ENCODE measurements at places on chromosomes 7 and 10.

- DNase-seq, result no peak
Observed at GRCh38 chr10:109898666-109899355, 24.5 kb downstream of the XPNPEP1 start.

DNA sequence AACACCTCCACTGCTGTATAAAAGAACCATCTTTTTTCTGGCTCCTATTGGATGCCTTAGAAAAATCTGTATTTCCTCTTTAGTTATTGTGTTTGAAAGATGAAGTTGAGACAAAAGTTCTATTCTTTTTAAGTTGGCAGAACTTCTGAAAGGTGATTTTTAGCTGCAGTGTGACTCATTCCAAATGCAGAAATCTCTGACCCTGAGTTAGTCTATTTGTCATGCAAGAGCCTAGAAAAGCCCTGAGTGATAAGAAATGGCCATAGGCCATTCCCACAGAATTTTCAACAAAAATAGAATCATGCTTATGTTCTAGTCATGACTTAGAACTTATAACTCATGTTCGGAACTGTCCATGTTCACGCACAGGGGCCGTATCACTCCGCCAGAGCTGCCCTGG lies 89.1 kb downstream of the EGFR start:
- no peak for DNase-seq

DNA sequence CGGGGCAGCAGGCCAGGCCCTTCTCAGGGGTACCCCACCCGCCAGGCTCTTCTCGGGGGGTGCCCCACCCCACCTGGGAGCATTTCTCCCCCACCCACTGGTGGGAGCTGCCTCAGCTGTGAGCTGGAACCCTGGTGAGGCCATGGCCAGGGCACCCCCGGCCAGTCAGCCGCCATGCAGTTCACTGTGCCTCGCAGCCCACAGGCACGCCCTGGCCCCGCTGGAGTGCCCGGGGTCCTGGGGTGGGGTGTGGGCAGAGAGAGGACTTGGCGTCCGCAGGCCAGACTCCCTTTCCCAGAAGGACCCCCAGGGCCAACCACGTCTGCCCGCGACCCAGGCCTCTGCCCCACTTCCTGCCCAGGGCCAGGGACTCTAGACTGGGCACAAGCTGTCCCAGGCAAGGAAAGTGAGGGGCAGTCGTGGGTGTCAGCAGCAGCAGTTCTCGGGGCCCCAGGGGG lies 13.1 kb downstream of the DPYSL4 start:
- no peak for DNase-seq

DNA sequence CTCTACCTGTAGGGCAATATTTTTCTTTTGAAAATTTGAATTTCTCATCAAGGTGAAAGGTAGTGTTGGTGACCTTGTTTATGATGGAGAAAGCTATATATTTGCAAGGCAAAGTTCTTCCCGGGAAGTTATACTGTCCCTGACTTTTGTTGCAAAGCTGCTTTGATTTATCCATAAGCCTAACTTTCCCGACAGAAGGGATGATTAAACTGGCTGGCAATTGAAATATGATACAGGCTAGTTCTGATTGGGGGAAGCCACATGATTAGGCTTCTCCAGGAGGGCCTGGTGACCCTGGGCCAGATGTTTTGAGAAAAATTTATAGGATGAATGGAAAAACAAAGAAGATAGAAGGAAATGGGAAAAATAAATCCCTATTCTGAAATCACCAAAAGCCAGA lies 215.5 kb downstream of the ACTR3B start:
- DNase-seq, result no peak

- DNase-seq, result no peak
Observed at GRCh38 chr7:94368371-94368791, 26.3 kb upstream of the COL1A2 start.

DNA sequence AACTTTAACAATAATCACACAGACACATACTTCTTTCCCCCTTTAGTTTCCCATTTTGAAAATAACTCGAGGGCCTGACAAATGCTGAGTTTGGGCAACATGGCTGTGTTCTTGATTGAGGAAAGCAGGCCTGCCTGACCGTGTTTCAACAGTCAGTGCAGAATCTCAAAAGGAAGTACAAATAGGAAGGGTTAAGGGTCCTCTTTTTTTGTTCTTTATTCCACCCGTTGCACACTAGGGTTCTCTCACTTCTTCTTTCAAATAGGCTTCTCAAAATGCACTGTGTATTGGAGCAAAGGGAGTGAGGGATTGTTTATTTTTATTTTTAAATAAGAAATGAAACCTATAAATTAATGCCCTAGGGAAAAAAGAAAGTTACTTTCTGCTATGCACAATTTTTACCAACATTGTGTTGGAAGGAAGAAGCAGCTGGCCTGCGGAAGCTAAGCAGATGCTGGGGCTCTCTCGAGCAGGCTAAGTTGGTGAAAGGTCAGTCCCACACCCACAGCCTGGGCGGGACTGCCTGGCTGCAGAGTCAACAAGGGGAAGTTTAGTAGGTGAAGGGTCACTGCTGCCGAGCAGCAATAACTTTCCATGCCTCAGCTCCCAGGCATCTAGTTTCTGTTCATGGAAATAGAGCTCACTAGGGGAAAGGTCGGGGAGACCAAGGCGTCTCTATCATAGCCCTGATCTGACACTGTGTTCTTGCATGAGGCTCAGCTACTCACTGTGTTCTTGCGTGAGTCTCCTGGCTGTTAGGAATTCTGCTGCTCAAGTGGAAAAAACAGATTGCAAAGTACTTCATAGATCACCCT lies 12.2 kb upstream of the PDK4 start:
- DNase-seq, result no peak

GRCh38 chr10:63769367-63769766 lies 248.2 kb downstream of the REEP3 start:
- no peak for DNase-seq

DNA sequence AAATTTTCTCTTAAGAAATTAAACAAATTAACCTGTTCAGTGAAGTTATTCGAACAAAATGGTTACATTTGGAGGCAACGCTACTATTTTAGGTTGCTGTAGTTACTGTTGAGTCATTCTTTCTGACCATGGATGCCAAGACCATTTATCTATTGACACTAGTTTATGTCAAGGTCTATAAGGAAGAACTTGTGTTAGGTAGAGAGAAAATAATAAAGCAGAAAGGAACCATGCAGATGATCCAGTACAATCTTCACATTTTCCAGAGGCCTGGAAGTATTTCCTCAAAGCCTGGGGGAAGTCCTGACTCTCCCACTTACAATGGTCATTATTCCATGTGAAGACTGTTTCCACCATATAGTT lies 608.0 kb upstream of the GALNT17 start:
- DNase-seq, result no peak

- DNase-seq, result no peak
Observed at GRCh38 chr7:70588191-70588921, 543.6 kb upstream of the GALNT17 start.

GRCh38 chr10:123517426-123517825 lies 148.7 kb upstream of the GPR26 start:
- DNase-seq, result no peak

GRCh38 chr10:78528749-78529204 lies 495.1 kb downstream of the RPS24 start:
- no peak for DNase-seq

GRCh38 chr10:10785627-10786026 lies 232.0 kb upstream of the CELF2 start:
- DNase-seq, result no peak

DNA sequence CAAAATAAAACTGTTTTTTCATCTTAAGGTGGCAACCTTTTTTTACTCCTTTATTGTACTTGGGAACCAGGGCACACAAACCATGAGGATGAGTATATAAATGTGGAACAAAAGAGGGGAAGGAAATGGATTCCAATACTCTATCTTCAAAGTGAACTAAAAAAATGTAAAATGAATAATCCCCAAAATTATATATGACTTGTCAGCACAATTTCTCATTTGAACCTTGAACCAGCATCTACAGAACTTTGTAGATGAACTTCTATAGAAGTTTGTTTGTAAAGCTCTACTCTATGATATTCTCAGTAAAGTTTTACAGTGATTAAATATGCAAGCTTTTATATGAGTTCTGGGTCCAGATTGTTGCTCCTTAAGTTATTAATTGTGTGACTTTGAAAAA lies 218.2 kb upstream of the ETV1 start:
- no peak for DNase-seq

DNA sequence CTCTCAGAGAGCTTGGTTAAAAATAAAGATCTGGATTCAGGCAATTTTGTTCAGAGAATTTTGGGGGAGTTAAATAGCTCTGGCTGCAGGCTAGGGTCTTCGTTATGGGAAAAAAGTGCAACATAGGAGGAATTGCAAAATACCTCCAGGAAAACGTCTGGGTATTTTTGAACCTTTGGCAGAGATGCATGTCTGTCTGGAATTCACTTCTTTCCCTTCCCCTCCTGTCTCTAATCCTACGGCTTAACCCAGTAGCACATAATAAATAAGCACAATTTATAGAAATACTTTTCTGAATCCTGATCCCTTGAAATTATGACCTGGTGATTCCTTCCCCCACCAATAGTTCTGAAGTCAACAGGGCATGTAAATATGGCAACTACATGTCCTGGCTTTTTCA lies 19.3 kb upstream of the NUP205 start:
- no peak for DNase-seq

- DNase-seq, result no peak
Observed at GRCh38 chr7:121001234-121001906, 12.9 kb downstream of the CPED1 start.

GRCh38 chr10:100728928-100729861 lies 16.2 kb upstream of the PAX2 start:
- DNase-seq, result no peak

- no peak for DNase-seq
Observed at GRCh38 chr7:157269341-157270059, 67.3 kb upstream of the DNAJB6 start.

- DNase-seq, result peak; percentile 42
Observed at GRCh38 chr7:5704534-5704922, 76.9 kb downstream of the RNF216 start.

DNA sequence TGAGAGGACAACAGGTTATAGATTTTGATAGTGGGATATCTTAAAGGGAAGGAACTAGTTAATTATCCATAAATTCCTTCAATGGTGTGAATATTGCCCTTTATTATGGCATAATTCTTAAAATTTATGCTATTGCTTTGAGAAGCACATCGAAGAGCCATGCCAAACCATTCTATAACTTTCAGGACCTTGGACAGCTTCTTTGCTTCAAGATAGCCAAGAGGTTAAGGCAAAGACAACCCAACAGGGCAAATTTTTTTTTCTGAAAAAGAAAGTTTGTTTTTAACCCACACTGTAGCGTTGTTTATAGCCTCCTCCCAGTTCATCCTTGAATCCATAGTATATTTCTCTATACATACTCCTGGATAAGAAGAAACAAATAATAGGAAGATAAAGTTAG lies 103.2 kb downstream of the NRG3 start:
- no peak for DNase-seq

GRCh38 chr7:115137816-115138215 lies 215.9 kb downstream of the MDFIC start:
- DNase-seq, result no peak

GRCh38 chr10:73798087-73798486 lies 12.7 kb downstream of the ZSWIM8 start:
- DNase-seq, result no peak

GRCh38 chr10:33381451-33382215 lies 47.2 kb upstream of the NRP1 start:
- DNase-seq, result no peak

- no peak for DNase-seq
Observed at GRCh38 chr10:88386821-88387773, 196.0 kb downstream of the RNLS start.

- no peak for DNase-seq
Observed at GRCh38 chr7:8228766-8229674, 32.9 kb downstream of the ICA1 start.

GRCh38 chr7:148437043-148437442 lies 153.5 kb upstream of the C7orf33 start:
- DNase-seq, result no peak

DNA sequence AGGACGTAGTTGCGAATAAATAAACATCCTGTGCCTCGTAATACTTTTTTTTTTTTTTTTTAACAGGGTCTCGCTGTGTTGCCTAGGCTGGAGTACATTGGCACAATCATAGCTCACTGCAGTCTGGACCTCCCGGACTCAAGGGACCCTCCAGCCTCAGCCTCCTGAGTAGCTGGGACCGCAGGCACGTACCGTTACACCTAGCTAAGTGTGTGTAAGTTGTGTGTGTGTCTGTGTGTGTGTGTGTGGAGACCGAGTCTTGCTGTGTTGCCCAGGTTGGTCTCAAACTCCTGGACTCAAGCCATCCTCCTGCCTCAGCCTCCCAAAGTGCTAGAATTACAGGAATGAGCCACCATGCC lies 573 bp upstream of the PON2 start:
- DNase-seq, result no peak

DNA sequence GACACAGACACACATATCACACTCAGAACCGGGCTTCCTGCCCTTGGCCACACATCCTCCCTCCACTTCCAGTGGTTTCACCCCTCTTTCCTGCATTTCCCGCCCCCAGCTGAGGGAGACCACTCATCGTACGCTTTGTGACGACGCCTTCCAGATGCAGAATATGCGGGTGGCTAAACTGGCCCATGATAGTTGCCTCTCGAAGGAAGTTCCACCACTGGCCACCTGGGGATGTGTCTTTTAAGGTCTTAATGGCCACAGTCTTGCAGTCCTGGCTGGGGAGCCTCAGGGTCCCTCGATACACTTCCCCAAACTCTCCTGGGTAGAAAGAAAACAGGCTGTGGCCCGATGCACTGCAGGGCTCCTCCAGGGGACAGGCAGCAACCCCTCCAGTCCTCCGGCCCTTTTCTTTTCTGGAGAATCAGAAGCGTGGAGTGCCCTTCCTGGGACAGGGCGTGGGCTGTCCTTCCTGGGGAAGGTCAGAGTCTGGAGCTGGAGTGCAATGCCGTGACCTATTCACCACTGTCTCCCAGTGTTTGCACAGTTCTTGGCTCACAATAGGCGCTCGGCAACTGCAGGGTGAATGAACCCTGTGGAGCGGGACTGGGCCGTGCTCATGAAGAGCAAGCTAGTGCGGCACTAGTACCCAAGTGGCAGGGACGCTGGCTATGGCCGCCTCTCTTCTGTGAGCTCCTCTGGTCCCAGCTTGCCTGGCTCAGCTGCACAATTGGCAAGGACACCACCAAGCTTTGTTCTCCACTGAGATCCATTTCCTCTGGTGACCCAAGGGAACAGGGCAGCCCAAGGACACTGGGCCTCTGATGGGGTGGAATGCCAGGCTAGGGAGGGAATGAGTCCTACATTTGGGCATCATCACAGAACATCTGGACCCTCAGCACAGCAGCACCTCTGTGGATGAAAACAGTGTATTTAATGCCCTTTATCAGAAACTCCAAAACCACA lies 13.2 kb downstream of the EPHA1 start:
- no peak for DNase-seq

DNA sequence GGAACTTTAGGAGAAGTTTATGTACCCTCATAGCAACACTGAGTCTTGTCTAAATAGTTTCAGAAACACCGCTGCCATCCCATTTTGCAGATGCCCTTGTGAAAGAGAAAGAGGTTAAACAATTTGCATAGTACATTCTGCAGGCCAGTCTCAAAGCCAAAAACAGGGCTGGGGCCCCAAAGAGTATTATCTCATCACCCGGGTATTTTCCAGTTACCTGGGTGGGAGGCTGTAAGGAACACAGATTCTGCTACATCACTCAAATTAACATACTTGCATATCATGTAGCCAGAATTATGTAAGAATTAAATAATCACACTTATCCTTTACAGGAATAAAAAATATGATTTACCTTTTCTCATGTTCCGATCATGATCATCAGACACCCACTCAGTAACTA lies 3.1 kb upstream of the FAM171A1 start:
- no peak for DNase-seq

Measured in activated CD8-positive, alpha-beta memory T cell treated with anti-CD3 and anti-CD28 coated beads for 1 hour (primary cell).